ENCODE measurements at places on chromosomes 3 and 15.

GRCh38 chr3:183539811-183540210, 15.7 kb downstream of the KLHL6 start:
- DNase-seq, result no peak

GRCh38 chr15:38231436-38231835, 21.2 kb upstream of the SPRED1 start:
- DNase-seq, result no peak

DNA sequence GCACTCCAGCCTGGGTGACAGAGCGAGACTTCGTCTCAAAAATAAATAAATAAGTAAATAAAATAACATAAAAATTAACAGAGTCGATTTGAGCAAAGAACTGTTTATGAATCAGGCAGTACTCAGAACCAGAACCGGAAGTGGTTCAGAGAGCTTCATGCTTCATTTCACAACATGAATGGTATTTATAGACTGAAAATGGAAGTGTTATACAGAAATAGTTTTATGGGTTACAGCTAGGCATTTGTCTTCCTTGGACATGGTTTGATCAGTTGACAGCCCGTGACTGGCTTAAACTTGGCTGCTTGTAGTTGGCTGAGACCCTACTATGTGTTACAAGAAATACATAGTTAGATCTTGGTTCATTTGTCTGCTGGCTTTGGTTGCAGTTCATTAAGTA, 216.0 kb upstream of the MCTP2 start:
- DNase-seq, result no peak

- DNase-seq, result no peak
Measured at GRCh38 chr3:24201301-24201700, 256.2 kb downstream of the NR1D2 start.

GRCh38 chr15:36884936-36885635, 215.3 kb downstream of the MEIS2 start:
- DNase-seq, result no peak

All from OCI-LY7 (cell line).